Body of pancreas (tissue), 4 donors: ENCODE measurements at places on chromosomes 3 and 15. TPM values are rescaled to one million over a fixed set of nuclear protein-coding genes. Genes with fewer than 3 reads are reported as not detected.
A peak's percentile ranks its signal among the peaks of the same experiment; 100 is the strongest.

The P2RY1 gene
- 6.9 TPM for total RNA-seq

The DET1 gene
- total RNA-seq: 8.3 TPM

The PFKFB4 gene
- 11.4 TPM for total RNA-seq

DNA sequence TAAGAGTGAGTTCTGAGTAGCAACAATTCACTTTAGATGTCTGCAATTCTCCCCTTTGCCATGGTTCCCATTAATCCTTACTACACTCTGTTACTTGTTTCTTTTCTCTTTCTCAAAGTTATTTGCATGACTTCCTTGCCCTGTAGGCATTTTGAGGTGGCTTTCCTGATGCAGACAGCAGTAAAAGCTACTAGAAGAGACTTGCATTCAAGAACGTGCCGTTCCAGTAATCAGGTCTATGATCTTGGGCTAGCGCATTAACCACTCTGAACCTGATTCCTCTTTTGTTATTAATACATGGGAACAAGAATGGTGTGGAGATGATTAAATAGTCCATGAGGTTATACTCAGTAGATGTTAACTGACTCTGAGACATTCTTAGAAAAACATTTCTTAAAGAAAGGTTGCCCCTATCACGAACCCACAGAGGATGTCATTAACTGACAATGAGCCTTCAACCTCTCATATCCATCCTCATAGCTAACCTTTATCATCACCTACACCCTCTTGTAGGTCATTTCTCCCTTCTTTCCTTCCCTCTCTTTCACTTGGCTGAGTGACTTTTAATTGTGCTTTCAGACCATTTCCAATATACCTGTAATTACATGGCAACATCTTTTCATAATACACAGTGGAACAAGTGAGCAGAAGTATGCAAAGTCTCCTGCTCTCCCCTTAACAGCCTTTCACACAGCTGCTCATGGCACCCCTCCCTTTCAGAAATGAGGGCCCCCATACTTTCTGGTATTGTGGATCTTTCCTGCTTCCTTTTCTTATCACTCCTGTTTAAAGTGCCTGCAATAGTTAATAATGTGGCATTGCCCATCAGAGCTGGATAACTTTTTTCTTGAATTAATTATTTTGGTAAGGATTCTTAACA is 175.9 kb downstream of the CHST2 start:
- H3K27ac ChIP-seq: no peak overlapping the region
- H3K4me3 ChIP-seq: no peak overlapping the region
- H3K36me3 ChIP-seq: no peaks in the 10 kb centered on the region
- H3K4me1 ChIP-seq: no peaks in the 10 kb centered on the region
- no peaks in the 10 kb centered on the region for H3K27me3 ChIP-seq
- DNase-seq: no peak

- H3K4me3 ChIP-seq: no peak overlapping the region
- H3K4me1 ChIP-seq: no peaks in the 10 kb centered on the region
- no peaks in the 10 kb centered on the region for H3K36me3 ChIP-seq
These were observed 57.5 kb downstream of the USF3 start for GRCh38 chr3:113638910-113639309.

- H3K4me1 ChIP-seq: no peaks in the 10 kb centered on the region
- H3K36me3 ChIP-seq: no peaks in the 10 kb centered on the region
- no peak overlapping the region for H3K4me3 ChIP-seq
- H3K27ac ChIP-seq: no peak overlapping the region
These were observed 36.0 kb upstream of the ULK4 start for GRCh38 chr3:41997702-41998550.

DNA sequence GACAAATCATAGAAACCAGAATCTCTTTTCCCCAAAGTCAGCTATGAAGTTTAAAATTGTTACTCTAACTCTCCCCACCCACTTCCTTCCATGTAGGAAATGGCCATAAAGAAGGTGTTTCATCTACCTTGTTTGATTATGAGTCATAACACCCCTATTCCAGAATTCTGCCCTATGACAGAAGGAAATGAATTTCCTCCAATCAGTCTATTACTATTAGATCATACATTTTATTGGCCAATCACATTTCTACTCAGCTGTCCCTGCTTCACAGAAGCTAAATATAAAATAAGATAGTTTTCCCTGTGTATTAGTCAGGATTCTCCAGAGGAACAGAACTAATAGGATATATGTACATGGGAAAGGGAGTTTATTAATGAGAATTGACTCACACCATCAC is 102.1 kb downstream of the TGFBR2 start:
- DNase-seq: no peak
- no peak overlapping the region for H3K27ac ChIP-seq
- no peaks in the 10 kb centered on the region for H3K36me3 ChIP-seq
- H3K4me3 ChIP-seq: no peak overlapping the region
- no peaks in the 10 kb centered on the region for H3K4me1 ChIP-seq

- peak; percentile 60 for DNase-seq
- no peak overlapping the region for H3K4me3 ChIP-seq
- H3K27ac ChIP-seq: no peak overlapping the region
These were observed 35.6 kb upstream of the GYG1 start for GRCh38 chr3:148955544-148956346.

- peaks cover 20% of the 10 kb centered on the region for H3K4me1 ChIP-seq
- no peak overlapping the region for H3K4me3 ChIP-seq
- no peak for DNase-seq
These were observed 21.7 kb upstream of the ARHGEF3 start for GRCh38 chr3:56823421-56823926.

- H3K27ac ChIP-seq: no peak overlapping the region
- H3K27me3 ChIP-seq: no peaks in the 10 kb centered on the region
- no peaks in the 10 kb centered on the region for H3K36me3 ChIP-seq
These were observed 461.9 kb downstream of the AGBL1 start for GRCh38 chr15:86541540-86541939.

- no peak overlapping the region for H3K4me3 ChIP-seq
- DNase-seq: no peak
- H3K4me1 ChIP-seq: peaks cover 31% of the 10 kb centered on the region
- no peak overlapping the region for H3K27ac ChIP-seq
- no peaks in the 10 kb centered on the region for H3K27me3 ChIP-seq
These were observed 7.8 kb upstream of the PPM1L start for GRCh38 chr3:160748231-160748630.
